Activated naive CD4-positive, alpha-beta T cell treated with anti-CD3 and anti-CD28 coated beads, Interleukin-2, amount 50 U/mL, for 72 hours (primary cell): ENCODE measurements at places on chromosomes 6 and 20.

- no peak for DNase-seq
Measured at GRCh38 chr20:62790075-62790474, 6.2 kb upstream of the MRGBP start.

DNA sequence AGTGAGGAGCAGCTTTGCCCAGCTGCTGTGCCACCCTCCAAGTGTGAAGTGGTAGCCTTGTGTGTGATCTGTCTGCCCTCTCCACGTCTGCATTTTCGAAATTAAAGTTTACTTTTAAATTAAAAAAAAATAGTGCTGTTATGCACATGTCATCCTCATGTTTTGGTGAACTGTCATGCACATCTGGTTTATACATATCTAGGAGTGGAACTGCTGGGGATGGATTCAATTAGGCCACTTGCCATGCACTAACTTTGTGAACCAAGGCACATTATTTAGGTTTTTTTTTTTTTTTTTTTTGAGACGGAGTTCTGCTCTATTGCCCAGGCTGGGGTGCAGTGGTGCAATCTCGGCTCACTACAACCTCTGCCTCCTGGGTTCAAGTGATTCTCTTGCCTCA lies 3.6 kb downstream of the GTSF1L start:
- no peak for DNase-seq

DNA sequence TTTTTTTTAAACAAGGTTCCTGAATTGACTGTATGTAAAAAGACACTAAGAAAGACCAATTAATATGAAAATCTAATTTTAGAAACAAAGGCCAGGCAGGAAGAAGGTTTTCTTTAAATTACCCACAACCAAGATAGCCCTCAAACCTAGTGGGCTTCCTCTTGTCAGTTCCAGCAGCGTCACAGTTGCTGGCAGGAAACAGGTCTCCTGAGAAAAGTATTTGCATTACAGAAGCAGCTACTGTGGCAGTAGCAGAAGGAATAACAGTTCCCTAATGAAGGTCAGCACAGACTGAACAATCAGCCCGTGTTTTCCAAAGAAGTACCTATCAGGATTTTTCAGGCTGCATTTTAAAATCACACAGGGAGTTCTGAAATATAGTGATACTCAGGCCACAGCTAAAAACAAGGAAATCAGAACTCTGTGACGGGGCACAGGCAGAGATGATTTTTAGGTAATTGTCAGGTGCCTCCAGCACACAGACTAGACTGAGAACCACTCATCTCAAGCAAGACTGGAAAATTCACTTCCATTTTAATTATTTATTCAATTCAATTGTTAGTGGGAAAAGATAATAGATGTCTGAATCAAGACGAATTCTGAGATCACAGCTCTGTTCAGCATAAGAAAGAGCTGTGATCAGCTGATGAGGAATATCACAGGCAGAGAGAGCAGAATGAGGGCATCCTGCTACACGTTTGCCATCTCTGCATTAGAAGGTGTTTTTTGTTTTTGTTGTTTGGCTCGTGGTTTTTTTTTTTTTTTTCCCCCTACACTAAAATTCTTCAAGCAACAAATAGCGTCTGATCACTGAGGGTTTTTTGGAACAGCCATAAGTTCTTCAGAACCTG lies 230.5 kb upstream of the KHDRBS2 start:
- DNase-seq, result no peak

GRCh38 chr6:21354805-21355238 lies 238.7 kb upstream of the SOX4 start:
- DNase-seq, result no peak

DNA sequence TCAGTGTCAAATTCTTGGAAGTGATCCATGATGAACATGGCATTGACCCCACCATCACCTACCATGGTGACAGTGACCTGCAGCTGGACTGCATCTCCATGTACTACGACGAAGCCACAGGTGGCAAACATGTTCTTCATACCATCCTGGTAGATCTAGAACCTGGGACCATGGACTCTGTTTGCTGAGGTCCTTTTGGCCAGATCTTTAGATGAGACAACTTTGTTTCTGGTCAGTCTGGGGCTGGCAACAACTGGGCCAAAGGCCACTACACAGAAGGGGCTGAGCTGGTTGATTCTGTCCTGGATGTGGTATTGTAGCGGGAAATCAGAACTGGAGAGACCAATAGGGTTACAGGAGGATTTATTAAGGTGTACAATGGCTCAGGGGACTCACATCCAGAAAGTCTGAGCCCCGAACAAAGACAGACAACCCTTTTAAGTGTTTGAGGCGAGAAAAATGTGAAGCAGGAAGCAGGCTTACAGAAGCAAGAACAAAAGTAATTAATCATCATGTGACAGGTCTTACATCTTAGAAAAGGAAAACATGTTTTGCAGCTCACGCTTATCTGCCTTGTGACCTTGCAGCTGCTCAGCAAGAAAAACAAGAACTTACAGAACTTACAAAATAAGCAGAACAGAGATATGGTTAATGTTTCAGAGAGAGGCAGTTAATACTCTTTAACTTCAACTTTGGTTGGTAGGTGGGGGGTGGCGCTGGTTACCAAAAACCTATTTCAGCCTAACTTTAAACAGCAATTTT lies 58.8 kb upstream of the MOCS1 start:
- no peak for DNase-seq

GRCh38 chr6:75308250-75308988 lies 23.8 kb upstream of the TMEM30A start:
- DNase-seq, result no peak

GRCh38 chr6:82083646-82084045 lies 163.9 kb downstream of the IBTK start:
- DNase-seq, result no peak

GRCh38 chr20:47689731-47690130 lies 95.5 kb downstream of the SULF2 start:
- no peak for DNase-seq

DNA sequence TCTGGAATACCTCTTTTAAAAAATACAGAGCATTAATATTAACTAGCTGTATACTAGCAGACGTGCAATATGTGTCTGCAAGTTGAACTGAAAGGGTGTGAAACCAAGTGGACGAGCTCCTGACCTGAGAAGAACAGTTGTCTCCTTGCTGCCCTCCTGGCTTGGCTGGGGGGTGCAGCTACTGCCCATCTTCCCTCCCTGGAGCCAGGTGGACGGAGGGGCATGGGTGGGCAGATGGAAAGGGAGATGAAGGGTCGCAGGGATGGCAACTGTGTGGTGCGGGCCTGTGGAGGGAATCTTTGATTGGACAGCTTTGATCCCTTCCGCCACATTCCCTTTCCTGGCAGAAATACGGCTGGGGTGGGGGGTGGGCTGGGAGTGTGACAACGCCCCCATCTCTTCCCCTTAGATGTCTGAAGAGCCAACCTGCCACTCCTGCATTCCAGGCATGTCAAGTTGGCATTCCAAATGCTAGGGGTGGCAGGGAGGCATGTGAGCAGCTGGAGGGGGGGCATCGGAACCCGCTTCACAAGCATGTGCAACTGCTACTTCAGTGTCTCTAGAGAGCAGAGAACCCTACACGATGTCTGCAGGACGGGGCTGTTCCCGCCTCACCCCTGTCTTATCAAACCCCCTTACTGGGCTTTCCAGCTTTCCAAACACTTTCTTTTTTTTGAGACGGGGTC lies 37.3 kb downstream of the SRSF3 start:
- DNase-seq, result no peak

DNA sequence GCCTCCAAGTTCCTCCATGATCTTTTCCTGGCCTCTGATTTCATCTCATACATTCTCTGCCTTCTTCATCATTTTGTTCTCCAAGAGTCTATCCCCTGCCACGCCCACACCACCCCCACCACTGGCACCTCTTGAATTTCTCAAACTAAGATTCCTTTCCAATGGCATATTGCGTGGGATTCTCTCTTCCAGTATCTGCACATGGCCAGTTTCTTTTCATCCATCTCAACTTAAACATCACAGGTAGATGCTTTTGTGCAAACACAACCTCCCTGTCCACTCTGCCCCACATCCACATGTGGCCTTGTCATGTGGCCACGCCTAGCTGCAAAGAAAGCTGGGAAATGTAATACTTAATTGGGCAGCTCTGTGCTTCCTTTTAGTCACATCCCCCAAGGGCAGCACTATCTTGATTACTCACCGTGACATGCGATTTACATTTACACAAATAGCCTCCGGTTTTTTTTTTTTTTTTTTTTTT lies 33.4 kb upstream of the ZMYND8 start:
- no peak for DNase-seq

- DNase-seq, result no peak
Measured at GRCh38 chr6:56156643-56157042, 90.7 kb downstream of the COL21A1 start.

DNA sequence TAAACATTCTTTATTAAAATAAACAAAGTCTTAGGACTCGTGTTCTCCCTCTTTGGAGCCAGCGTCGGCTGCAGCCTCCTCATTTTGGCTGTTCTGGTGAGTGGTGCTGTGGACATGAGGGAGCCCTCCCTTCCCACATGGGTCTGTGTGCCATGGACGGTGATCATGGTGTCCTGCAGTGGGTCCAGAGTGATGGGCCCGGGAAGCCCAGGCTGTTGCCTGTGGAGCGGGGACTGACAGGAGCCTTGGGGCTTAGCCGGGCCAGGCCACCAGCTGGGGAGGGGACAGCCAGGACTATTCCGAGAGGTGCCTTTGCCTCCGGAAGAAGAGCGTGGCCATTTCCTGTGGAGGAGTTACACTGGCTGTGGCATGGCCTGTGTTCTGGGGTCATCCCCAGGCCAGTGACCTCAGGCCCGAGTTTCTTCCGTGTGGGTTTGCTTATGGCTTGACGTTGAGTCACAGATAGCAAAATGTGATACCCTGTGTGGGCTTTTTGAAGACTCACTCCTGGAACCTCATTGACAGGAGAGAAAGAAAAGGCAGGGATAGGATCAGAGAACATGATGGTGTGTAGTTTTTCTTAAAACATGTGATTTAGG lies 153.4 kb downstream of the DTNBP1 start:
- DNase-seq, result no peak

DNA sequence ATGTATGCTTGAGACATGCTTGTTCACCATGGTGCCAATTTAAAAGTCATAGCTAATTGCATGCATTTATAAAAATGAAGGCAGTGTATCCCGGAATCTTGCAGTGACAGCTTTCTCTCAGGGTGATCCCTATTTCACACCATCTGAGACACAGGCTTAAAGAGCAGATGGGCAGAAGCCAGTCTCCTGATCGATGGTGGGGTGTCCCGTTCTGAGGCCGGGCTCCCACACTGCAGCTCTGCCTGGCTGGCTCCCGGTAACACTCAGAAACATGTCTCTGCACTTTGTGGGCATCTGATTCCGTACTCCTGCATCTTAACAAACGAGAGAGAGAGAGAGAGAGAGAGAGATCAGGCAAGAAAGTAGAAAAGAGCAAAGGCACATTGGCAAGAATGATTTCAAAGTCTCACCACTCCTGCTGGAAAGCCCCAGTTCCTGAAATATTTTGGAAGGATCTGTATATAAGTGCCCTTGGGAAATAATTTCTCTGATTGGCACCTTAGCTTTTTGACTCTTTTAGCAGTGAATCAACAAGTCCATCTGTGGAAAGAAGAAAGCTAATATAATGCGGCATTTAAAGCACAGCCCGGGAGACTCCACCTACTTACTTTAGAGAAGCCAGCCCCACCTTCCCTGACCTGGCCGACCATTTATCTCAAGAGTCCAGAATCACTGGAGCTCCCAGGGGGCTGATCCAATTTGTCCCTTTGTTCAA lies 36.8 kb upstream of the EXOC2 start:
- DNase-seq, result no peak

DNA sequence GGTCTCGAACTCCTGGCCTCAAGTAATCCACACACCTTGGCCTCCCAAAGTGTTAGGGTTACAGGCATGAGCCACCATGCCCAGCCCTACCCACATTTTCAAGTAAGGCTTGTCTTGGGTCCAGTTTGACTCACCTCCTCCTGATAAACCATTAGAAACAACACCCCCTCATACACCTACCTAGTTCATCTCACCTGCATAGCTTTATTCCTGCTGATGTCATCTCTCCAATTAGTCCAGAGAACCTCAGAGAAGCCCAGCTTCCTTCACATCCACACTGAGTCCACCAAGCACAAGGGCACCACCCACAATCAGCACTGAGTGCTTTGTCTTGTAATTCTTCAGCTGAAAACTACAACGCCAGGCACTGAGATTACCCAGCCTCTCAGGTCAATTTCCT lies 35.3 kb downstream of the KIF16B start:
- DNase-seq, result no peak

GRCh38 chr6:106125925-106126435 lies 39.8 kb downstream of the PRDM1 start:
- DNase-seq, result no peak

DNA sequence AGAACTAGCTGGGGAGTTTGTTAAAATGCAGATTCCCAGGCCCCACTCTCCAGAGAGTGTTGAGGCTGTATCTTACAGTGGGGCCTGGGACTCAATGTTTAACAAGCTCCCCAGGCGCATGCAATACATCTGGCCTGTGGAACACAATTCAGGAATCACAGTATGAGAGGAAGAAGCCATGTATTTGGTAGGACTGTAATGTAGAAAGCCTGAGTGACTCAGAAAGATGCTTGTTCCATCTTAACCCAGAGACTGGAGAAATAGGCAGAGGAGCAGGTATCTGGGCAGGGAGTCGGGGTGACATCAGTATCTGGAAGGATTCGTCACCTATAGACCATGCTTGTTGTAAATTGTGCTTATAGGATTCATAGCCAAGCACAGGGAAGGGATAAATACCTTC lies 90.5 kb downstream of the UNC5CL start:
- DNase-seq, result no peak

GRCh38 chr20:1417790-1418189 lies 24.9 kb upstream of the FKBP1A start:
- DNase-seq, result no peak

DNA sequence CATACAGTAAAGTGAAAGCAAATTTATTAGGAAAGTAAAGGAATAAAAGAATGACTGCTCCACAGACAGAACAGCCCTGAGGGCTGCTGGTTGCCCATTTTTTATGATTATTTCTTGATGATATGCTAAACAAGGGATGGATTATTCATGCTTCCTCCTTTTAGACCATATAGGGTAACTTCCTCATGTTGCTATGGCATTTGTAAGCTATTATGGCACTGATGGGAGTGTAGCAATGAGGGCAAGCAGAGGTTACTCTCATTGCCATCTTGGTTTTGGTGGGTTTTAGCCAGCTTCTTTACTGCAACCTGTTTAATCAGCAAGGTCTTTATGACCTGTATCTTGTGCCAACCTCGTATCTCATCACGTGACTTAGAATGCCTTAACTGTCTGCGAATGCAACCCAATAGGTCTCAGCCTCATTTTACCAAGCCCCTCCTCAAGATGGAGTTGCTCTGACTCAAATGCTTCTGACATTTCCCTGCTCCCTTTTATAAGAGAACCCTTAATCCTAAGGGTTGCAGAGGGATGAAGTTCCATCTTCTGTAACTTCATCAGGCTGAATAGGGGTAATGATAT lies 280.1 kb upstream of the RGS17 start:
- no peak for DNase-seq

DNA sequence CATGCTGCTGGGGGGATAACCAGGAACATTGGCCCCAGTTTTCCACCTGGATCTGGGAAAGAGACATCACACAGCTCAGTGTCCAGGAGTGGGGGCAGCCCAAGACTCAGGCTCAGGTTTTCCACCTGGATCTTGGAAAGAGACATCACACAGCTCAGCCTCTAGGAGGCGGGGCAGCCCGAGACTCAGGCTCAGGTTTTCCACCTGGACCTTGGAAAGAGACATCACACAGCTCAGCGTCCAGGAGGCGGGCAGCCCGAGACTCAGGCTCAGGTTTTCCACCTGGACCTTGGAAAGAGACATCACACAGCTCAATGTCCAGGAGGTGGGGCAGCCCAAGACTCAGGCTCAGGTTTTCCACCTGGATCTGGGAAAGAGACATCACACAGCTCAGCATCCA lies 361.6 kb downstream of the THBS2 start:
- no peak for DNase-seq
